ENCODE measurements at places on chromosomes 6 and 20. TPM values are rescaled to one million over a fixed set of nuclear protein-coding genes. Genes with fewer than 3 reads are reported as not detected.
A peak's percentile ranks its signal among the peaks of the same experiment; 100 is the strongest.

- no peak for DNase-seq
These were observed 37.2 kb downstream of the EDN1 start for GRCh38 chr6:12327391-12327790.

Gene FAM184A
- 1.4 TPM for total RNA-seq

Gene GPSM3
- total RNA-seq = 3.9 TPM

Gene HSPA1L
- total RNA-seq = 1.0 TPM

Gene KIF25
- 0.51 TPM for total RNA-seq

Gene ADGRF5
- not detected for total RNA-seq

Gene HS3ST5
- not detected for total RNA-seq

DNA sequence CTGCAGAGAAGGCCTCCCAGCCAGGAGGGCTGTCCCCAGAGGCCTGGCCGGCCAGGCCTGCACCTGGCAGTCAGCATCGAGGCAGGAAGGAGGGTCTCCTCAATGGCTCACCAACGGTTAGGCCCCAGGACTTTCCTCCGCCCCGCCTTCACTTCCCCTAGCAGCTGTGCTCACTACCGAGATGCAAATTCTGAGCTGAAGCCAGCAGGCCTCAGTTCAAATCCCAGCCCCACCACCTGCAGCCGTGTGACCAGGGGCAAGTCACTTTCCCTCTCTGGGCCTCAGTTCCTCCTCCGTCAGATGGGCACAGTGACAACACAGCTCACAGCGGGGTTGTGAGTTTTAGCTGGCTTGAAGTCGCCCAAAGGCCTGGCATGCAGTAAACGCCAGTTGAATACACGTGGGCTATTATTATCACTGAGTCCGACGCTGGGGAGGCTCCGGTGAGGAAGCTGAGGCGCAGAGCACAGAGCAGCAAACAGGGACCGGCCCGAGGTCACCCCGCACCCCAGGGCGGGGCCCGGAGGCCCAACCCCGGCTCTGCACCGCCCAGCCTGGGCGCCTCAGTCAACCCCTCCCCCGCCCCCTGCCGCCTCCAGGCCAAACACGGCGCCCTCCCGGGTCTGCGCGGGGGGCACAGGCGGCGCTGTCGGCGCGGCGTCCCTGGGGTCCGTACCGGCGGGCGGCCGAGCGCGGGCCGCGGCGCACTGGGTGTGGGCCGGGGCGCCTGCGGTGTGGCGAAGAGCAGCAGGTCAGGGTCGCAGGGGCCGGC lies 671 bp downstream of the E2F1 start:
- DNase-seq = no peak

- no peak for DNase-seq
These were observed 9.0 kb upstream of the LOC128125822 start for GRCh38 chr6:63563235-63563634.

- peak; percentile 4 for DNase-seq
These were observed 26.8 kb upstream of the TBX18 start for GRCh38 chr6:84791233-84791632.

GRCh38 chr20:57787151-57787989 lies 77.6 kb upstream of the PMEPA1 start:
- DNase-seq = no peak

- no peak for DNase-seq
These were observed 111.2 kb upstream of the CST7 start for GRCh38 chr20:24837781-24838450.

DNA sequence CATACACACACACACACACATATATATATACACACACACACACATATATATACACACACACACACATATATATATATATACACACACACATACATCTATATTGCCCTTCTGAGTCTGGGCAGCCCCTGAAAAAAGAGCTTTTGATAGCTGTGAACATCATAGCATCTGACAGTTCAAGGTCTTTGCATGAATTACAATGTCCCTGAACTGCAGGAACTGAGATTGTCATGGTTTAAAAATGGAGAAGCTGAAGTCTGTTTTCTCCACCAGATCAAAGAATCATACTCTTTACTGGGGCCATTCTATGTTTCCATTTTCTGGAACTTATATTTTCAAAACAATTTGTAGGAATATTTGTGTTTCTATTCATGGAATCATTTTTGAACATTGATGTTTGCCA lies 189.8 kb downstream of the ZDHHC14 start:
- no peak for DNase-seq

DNA sequence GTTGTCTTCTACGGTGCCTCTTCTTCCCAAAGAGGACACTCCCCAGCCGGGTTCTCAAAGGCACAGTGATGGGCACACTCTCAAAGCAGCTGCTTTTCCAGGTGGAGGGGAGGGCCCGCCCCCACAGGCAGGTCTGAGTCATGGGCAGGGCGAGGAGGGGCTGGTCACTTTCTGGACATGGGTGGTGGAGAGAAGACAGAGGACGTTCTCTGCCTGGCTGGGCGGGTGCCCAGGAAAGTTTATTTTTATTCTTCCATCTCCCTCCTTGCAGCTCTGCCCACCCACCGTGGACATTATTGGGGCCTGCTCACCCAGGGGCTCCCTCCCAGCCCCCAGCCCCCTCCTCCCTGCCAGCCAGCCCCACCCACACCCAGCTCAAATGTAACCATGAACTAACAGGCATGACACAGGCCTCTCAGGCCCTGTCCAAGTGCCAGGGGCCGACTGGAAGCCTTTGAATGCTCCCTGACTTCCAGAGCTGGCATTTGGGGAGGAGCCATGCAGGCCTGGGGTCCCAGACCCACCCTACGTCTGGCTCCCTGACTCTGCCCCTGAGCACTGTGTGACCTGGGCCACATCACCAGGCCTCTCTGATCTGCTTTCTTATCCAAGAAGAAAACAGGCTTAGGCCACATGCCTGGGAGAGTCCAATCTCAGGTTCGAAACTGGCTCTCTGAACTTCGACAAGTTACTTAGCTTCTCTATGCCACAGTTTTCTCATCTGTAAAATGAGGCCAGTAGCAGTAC lies 8.0 kb downstream of the TGM2 start:
- DNase-seq = peak; percentile 44

DNA sequence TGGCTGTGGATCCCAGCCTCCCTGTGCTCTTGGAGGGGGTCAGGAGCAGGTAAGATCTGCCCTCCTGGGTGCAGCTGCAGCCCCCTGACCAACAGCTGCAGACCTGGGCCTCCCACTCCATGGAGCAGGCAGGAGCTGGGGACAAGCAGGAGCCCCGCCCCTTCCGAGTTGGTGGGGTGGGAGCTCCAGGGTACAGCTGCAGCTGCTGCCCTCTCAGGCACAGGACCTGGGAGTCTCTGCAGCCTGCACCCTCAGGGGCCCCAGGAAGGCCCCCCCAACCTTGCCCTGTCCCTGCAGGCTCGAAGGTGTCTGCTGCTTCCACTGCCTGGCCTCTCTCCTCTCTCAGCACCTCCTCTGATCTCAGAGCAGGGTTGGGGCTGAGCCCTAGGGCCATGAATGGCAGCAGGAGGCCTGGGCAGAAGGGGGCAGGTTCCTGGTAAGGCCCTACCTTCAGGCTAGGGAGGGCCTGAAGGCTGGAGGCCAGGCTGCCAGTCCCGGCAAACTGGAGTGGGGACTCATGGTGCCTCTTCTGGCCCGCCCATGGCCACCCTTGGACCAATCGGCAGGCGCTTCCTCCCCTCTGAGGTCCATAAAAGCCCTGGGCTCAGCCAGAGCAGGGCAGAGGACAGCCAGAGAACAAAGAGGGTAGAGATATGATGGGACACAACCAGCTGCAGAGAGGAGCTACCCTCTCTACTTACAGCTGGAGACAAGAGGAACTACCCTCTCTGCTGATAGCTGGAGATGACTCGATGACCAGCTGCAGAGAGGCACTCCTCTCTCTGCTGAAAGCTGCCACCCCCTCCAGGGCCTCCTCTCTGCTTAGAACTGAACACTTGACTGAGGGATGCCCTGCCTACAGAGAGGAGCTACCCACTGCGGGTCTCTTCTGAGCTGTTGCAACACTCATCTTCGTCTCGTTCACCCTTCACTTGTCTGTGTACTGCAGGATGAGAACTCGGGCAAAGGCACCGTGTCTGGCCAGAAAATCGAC lies 7.8 kb upstream of the PACSIN1 start:
- DNase-seq = no peak

Gene MDFI
- 0.72 TPM for total RNA-seq

Gene MYBL2
- 40.8 TPM for total RNA-seq

GRCh38 chr20:3040086-3040485 lies 3.3 kb upstream of the GNRH2 start:
- no peak for DNase-seq

Gene LRRN4
- not detected for total RNA-seq

DNA sequence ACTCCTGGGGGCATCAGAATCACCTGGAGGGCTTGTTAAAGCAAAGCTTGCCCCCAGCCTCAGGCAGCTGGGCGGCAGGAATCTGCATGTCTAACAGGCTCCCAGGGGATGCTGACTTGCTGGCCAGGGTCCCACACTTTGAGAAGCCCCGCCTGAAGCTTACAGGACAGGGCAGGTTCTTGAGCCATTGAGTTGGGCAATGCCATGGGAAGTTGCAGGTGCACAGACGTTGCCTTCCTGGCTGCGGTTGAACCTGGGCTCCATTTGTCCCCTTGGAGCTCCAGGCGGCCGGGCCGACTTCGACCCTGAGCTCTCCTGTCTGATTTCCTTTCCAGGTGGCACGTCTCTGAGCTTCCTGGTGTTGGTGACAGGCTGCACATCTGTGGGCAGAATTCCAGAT lies 46.8 kb downstream of the SYNJ2 start:
- DNase-seq = no peak

Data from H4 (cell line).